ENCODE measurements at places on chromosomes 11 and 22. TPM values are rescaled to one million over a fixed set of nuclear protein-coding genes. Genes with fewer than 3 reads are reported as not detected.

C11orf87 gene
- total RNA-seq, result not detected

PGA3 gene
- total RNA-seq, result not detected

PPP2R1B gene
- 57.7 TPM for total RNA-seq

ASCL2 gene
- total RNA-seq, result not detected

UBQLN3 gene
- not detected for total RNA-seq

Measured in Panc1 (cell line).